ENCODE measurements at places on chromosomes 2 and 18.
A peak's percentile ranks its signal among the peaks of the same experiment; 100 is the strongest.

- no peak for DNase-seq
Measured at GRCh38 chr2:226915846-226916360, 80.0 kb downstream of the RHBDD1 start.

- no peak for DNase-seq
Measured at GRCh38 chr2:1268034-1268433, 145.2 kb upstream of the TPO start.

DNA sequence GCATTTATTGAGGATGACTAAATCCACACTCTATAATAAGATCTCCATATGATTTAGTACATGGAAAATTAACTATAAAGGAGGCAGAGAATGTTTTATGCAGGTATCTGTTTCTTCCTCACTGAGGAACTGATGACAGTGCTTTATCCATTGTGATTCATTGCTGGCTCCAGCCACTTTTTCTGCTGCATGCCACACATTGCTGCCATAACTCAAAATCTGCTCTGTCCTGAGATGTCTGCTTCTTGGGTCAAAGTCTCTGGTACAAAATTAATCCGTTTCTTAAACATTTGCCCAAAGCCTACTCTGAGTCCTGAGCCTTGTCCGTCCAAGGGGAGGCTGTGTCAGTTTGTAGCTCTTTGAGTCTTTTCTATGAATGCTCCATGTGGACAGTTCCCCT lies 15.5 kb upstream of the ARHGAP28 start:
- DNase-seq, result no peak

GRCh38 chr2:17608251-17608650 lies 67.8 kb downstream of the VSNL1 start:
- no peak for DNase-seq

- no peak for DNase-seq
Measured at GRCh38 chr2:238139196-238140039, 950 bp downstream of the KLHL30 start.

GRCh38 chr2:27152796-27153464 lies 4.1 kb downstream of the TCF23 start:
- no peak for DNase-seq

GRCh38 chr2:213934560-213934959 lies 476.3 kb upstream of the VWC2L start:
- DNase-seq, result no peak

DNA sequence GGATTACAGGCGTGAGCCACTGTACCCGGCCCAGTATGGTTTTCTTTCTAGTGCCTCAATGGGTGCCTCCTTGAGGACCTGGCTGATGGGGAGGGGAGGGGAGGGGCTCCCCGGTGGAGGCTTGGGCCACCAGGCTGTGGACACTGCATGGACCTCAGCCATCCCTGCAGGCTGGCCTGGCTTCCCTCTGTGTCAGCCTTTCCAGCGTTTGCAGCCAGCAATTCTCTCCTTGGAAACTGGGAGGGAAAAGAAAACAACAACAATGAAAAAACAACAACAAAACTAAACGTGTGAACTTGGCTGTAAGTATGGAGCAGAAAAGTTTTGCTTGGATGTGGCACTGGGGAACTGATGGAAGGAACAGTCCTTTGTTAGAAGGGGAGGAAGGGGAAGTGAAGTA lies 159.3 kb downstream of the GLI2 start:
- no peak for DNase-seq

DNA sequence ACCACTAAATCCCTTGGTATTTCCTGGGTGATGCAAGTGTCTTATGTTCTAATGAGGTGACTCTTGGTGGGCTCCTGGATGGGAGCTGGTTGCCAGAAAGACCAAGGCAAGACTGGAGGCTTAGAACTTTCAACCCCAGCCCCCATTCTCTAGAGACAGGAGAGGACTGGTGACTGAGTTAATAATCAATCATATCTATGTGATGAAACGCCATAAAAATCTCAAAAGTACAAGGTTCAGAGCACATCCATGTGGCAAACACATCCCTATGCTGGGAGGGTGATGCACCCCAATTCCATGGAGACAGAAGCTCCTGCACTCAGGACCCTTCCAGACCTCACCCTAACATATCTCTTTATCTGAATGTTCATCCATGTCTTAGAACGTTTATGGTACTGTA lies 139.5 kb upstream of the LINC00305 start:
- no peak for DNase-seq

DNA sequence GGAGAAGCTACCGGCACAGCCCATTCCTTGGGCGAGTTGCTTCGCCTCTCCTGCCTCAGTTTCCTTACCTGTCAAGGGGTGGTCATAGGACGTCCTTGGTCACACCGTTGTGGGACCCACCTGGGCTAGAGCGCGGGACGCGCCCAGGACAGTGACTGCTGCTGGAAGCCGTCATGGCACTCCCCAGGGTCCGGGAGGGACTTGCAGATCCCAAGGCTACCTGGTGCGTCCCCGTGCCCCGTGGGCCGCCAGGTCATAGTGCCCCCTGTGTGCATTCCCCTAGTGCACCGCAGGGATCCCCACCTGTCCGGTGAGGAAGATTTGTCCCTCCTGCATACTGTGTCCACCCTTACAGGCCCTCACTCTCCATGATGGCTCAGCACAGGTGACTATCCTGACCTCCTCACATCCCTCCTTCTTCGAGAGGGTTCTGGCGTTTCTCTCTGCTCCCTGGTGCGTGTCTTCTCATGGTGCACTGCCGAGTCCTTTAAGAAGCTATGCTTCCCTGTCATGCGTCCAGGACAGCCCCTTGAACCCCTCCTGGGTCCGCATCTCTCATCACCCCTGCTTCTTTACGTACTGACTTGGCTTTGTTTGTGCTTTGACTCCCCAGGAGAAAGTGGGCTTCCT lies 886 bp upstream of the STK25 start:
- DNase-seq, result no peak

GRCh38 chr2:28325173-28325566 lies 67.5 kb upstream of the FOSL2 start:
- DNase-seq, result peak; percentile 65

GRCh38 chr2:30707304-30707903 lies 99.8 kb downstream of the CAPN13 start:
- DNase-seq, result no peak

DNA sequence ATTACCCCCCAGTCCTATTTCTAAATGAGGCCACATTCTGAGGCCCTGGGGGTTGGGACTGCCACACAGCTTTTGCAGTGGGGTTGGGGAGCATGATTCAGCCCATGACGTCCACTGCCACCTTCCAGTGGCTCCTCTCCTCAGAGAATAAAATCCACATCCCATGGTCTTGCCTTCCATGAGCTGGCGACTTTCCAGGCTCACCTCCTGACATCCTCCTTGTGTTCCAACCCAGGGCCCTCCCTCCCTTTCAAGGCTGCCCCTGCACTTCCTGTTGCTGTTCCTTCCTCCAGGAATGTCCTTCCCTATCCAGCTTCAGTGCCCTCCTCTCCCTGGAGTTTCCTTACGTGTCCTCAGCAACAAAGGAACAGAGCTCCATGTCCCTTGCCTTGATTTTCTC lies 187.3 kb upstream of the ID2 start:
- DNase-seq, result no peak

DNA sequence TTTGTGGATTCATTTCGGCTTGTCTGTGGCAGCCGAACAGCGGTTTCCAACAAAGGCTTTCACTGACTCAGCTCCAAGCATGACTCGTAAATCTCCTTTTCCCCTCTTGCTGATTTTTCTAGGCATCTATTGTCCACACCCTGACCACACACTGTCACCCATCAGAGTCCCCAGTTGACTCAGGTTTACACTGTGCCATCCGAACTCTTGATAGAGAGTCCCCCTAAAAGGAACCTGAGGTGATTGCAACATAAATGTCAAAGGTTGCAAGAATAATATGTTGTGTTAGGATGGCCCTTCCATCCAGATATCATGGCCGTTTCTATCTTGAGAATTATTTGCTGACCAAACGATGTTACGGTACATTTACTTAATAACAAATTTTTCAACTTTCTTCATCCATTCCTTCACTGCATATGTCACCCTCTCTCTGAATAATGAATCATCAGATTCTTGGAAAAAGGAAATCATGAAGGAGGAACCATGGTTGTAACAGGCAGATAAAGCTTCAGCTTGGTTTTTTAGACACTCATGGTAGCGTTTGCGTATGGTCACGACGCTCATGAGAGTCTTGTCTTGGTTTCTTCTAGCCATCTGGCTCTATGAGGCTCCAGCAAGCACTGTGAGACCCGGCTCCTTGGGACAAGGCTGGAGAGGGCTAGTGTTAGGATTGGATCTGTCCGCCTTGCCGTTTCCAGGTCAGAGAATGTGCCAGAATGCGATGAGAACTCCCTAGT lies 72.1 kb downstream of the NPAS2 start:
- DNase-seq, result no peak

GRCh38 chr2:9815844-9816279 lies 27.4 kb upstream of the TAF1B start:
- DNase-seq, result no peak

DNA sequence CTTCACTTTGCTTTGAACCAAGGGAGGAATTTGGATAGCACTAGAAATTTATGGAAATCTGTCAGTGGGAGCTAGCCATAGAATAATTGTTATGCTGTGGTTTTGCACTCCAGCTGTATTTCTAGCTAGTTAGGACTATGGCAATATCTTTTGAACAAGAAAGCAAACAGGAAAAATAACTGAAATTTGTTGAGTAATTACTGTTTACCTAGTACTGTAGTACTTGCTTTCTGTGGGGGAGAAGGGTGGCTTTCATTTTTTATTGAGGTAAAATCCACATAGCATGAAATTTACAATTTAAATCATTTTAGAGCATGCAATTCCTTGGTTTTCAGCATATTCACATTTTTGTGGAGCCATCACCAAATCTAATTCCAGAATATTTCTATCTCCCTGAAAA lies 28.4 kb downstream of the MBD5 start:
- DNase-seq, result no peak

DNA sequence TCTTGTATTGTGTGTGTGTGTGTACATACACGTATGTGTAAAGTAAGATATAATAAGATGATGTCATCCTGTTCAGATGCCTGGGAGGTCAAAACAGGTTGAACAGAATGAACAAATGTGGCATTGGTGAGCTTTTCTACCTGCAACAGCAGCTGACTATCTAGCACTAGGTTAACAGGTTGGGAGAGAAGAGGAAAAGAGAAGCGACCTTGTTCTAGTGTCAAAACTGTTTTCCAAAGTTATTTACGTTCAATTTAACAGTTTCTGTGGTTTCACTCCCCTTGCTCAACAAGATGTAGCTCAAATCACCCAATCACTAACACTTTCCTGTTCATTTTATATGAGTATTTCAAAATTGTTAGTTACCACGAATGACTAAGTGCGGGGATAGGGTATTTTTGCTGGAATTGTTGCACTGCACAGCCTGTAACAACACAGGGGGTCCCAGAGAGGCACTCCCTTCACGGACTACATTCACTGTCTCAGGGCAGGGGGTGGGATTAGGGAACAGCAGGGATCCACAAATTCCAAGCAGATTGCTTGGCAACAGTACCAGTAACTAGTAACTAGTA lies 67.5 kb upstream of the DTNB start:
- DNase-seq, result no peak

DNA sequence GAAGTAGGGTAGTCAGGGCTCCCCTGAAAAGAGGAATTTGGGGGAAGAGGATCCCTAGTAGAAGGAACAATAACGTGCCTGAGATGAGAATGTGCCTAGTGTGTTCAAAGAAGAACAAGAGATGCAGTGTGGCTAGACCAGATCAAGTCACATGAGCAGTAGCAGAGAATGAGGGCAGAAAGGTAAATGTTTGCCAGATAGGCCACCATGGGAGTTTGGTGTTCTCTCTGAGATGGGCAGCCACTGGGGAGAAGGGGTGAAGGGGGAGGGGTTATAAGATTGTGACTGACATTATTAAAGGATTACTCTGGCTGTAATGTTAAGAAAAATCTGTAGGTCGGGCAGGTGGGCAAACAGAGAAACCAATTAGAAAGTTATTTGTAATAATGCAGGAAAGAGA lies 166.0 kb downstream of the LCLAT1 start:
- no peak for DNase-seq

GRCh38 chr2:12720754-12721378 lies 4.1 kb downstream of the TRIB2 start:
- no peak for DNase-seq

DNA sequence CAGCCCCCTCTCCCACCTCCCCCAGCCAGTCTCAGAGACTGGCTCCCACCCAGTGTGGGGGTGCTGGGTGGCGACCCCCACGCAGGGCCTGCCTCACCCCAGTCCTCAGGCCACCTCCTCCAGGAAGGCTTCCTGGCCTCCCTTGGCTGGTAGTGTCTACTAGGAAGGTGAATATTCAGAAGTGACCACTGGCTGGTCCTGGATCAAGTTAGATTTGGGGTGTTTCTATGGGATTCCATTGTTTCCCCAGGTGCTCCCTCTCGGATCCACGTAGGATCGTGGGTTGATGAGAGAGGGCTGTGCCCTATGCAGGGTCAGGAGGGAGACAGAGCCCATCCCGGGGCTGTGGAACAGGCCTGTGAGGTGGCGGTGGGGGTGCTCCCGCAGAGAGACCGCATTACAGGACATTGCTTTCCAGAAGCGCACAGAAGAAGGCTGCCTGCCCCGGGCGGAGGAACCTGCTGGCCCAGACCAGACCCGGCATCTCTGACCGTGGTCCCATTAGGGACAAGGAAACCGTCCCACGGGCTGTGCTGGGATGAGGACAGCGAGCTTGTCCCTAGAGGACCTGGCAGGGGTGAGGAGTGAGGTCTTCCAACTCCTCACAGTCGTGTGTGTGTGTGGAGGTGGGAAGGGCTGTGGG lies 3.3 kb downstream of the PDCD1 start:
- no peak for DNase-seq

DNA sequence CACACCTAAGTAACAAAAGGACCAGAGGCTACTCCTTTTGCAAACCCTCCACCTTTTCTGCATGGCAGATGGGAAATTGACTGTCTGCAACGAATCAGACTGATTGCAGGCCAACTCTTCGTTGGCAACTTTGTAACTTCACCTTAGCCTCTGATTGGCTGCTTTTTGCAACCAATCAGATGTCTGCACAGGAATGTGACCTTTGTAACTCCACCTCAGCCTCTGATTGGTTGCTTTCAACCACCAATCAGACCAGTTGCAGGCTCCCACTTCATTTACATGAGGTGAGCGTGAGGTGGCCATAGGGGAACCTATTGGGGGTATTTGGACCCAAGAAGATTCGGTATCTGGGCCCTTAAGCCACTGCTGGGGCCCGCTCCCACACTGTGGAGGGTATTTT lies 209.0 kb downstream of the EN1 start:
- no peak for DNase-seq
